ENCODE measurements at places on chromosomes 1 and 21.

- DNase-seq: peak; percentile 42
Measured at GRCh38 chr1:66292944-66293343, 241.0 kb upstream of the SGIP1 start.

DNA sequence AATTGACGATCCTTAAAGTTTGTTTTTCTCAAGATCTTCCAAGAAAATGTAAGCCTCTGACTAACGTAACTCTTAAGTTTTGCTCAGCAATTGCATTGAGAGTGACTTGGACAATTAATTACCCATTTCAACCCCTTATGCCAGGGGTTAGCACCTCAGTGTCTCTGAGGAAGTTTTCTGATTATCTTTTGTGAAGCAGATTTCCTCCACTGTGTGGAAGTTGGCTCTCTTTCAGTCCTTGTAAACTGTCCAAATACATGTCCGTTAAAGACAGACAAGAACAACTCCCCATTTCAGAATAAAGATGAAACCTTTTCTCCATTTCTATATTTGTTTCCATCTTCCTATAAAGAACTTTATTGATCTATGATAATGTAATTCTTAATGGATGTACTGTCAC is 296.4 kb upstream of the FMN2 start:
- DNase-seq: no peak

GRCh38 chr1:178692564-178693327 is 32.3 kb upstream of the RALGPS2 start:
- no peak for DNase-seq

DNA sequence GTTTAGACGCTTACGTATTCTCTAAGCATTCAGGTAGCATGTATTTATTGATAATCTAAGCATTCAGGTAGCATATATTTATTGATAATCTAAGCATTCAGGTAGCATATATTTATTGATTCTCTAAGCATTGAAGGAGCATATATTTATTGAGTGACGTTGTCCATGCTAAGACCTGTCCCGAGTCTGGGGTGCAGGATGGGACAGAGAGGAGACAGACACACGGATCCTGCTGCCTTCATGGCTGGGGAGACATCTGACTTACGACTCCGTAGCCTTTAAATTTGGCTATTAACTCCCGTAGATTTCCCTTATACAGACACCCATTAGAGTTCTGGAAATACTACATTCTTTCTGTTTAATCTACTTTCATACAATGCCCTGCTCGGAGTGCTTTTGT is 982 bp downstream of the SCCPDH start:
- no peak for DNase-seq

DNA sequence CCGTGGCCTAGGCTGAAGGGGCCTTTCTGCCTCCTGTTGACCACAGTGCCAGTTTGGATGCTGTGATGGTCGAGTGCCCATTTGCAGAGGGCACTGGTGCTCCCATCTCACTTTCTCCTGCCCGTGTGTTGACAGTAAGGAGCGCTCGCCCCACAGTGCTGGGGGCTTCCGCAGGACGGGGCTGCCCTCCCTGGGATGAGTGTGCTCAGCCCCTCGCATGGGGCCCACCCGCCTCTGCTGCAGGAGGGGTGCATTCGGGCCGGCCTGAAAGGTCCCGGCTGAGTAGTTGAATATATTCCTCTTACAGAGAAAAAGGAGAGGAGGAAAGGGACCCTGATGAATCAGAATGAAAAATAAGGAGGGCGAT is 37.3 kb downstream of the NTPCR start:
- no peak for DNase-seq

Measured in kidney tubule cell (primary cell).